ENCODE measurements at places on chromosomes 12 and 14.

- no peak for DNase-seq
Measured at GRCh38 chr12:78406828-78407227, 457.7 kb upstream of the SYT1 start.

DNA sequence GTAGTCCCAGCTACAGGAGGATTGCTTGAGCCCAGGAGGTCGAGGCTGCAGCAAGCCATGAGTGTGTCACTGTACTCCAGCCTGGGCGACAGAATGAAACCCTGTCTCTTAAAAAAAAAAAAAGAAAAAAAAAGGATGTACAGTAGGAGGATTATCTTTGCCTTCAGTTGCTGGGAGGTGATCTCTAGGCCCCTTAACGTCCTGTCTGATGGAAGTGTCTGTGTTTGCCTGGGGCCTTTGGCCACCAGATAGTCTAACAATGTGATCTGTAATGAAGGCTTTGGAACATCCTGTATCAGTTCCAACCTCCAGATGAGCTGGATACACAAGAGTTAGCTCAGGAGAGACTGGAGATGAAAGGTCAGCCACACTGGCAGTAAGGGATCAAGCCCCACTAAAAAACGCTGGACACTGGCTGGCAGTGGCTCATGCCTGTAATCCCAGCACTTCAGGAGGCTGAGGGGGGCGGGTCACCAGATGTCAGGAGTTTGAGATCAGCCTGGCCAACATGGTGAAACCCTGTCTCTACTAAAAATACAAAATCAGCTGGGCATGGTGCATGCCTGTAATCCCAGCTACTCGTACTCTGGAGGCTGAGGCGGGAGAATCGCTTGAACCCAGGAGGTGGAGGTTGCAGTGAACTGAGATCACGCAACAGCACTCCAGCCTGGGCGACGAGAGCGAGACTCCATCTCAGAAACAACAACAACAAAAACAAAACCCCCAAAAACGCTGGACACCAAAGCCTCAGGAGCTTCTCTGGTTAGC, 19.0 kb upstream of the HNF1A start:
- DNase-seq: no peak

DNA sequence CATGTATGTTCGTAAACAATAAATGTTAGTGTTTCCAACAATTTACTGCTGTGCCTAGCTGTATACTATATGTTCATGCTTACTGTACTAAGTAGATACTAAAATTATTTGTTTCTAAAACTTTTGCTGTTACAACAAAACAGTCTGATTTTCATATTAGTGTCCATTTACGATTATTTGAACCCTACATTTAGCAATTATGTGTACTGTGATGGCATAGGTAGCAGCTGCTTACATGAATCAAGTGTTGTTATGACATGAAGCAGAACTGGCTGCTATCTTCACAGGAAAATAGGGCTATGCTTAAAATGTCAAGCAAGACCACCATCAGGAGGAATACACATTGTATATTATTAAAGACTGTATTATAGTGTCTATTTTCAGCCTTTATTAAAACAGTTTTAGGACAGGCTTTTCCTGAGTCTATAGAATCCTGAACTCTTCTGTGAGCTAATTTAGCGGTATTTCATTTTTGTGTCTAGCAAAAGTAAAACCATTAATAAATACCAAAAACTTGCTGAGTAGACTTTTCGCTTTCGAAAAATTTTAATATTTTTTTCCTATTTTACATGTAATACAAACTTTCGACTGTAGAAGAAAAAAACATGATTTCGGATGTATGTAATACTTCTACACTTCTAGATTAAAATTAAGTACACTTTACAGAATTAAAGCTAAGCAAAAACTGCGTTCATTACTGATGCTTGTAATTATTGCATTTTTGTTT, 1.1 kb upstream of the WDR89 start:
- DNase-seq: no peak

DNA sequence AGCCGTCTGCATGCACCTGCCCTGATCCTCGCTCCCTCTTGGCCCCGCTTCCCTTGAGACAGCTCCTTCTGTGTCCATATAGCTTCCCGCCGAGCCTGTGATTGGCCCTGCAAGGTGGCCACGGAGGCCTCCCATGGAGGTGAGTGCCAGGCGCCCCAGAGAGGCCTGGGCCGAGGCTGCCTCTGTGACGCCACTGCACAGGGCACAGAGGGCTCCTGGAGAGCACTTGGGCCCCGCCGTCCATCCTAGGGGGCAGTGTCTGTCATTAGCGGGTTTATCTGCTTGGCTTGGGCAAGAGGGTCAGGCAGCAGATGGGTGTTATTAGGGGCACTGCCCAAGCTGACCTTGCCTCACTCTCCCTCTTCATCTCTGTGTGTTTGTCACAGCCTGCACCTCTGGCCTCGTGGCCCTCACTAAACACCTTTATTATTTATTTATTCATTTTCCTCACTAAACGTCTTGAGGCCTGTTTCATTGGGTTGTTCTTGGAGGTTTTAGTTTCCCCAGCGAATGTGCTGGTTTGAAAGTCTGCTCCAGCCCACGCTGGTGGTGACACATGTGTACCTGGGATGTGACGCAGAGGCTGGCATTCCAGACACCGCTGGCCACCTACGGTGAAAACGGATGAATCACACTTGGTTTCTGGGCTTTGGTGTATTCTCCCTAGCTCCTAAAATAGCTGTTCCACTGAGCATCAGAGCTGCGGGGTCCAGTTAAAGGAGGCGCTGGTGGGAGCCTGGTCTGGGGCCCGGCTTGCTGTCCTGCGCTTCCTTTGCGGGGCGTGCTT, 5.9 kb downstream of the ZFYVE21 start:
- DNase-seq: no peak

DNA sequence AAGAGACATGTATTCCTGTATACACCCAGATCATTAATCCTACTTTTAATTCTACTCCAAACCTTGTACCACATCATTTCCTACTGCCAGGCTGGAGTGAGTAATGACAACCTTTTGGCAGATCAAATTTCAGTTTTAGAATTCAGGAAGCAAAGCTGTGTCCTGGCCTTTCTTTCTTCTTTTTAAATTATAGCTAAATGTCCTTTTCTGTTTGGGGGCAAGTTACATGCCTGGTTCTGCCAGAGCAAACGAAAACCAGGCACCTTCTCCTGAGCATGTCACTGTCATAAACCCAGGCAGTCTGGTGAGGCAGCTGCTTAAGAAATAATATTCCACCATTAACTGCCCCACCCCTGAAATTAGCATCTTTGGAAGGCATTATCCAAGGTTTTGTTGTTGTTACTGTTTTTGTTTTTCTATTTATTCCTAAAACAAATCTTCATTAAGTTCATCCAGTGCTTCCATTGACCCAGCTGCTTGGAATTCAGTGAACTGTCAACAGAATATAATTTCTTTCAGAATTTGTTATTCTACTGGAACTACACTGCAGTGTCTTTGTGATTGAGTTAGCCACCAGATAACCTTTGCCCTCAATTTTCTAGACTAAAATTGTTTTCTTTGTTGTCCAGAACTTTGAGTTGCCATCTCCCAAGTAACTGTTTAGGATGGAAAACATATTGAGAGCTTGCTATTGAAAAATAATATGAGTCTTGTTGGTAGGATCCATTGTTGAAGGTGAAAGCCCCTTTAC, 33.2 kb downstream of the SAMD4A start:
- DNase-seq: peak; percentile 18

GRCh38 chr12:39329018-39329417, 113.9 kb downstream of the KIF21A start:
- no peak for DNase-seq

DNA sequence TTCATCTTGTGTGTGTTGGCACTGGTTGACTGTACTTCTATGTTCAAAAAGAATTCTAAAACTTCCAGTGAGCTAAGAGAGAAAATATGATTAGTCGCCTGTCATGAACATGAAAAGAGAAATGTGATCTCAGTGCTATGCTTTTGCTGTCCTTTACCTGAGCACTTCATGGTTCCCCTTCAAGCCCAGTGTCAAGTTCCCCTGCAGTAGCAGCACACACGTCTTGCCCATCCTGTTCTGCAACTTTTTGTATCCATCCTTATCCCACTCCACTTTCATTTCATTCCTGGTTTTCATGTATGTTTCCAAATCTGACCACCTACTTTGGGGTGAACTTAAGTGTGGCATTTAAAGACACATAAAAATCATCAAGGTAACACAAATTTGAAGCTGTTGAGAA, 848.0 kb upstream of the USP15 start:
- no peak for DNase-seq

- no peak for DNase-seq
Measured at GRCh38 chr12:1702713-1703112, 11.8 kb downstream of the ADIPOR2 start.

DNA sequence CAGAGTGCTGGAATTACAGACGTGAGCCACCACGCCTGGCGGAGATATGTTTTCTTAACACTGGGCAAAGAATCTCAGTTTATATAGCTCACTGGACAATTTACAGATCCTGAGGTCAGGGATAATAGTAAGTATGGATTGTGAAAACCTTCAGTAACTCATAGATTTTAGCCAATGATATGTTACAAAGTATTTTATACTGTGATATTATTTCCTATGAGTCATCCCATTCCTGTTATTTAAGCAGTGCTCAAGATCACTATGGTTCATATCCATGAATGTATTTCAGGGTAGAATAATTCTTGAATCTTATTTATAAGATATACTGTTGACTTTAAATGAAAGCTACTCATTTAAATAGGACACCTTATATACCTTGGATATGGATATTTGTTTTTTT, 107.2 kb downstream of the RAD51B start:
- DNase-seq: no peak

DNA sequence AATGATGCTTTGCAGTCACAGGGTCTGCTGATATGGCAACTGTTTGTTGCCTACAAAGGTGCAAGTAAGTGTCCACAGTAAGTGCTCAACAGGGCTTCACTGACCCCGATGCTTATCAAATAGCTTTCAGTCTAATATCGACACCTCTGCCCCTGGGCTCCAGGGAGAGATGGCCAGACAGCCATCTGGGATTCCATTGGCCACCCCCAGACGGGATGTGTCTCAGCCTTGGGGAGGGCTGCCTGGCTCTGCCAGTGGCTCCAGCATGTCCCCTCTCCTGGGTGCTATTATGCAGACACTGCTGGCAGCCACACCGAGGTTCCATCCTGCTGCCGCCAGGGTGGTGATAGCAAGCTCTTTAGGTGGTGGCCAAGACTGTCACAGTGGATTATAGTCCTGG, 57.4 kb downstream of the DGLUCY start:
- DNase-seq: no peak

DNA sequence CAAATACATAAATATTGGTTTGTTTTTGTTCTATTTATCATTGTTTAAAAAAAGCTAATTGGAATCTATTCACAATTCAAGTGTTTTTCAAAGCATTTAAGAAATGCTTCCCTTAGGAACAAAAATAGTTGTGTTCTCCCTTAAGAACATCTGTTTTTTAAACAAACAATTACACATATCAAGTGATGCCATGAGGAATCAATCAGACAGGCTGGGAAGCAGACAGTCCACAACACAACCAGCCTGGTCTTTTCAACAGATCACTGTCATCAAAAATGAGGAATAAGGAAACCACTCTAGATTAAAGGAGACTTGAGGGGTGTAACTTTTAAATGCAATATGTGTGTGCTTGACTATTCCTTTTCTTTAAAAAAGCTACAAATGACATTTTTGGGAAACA, 25.5 kb downstream of the GALC start:
- DNase-seq: no peak

DNA sequence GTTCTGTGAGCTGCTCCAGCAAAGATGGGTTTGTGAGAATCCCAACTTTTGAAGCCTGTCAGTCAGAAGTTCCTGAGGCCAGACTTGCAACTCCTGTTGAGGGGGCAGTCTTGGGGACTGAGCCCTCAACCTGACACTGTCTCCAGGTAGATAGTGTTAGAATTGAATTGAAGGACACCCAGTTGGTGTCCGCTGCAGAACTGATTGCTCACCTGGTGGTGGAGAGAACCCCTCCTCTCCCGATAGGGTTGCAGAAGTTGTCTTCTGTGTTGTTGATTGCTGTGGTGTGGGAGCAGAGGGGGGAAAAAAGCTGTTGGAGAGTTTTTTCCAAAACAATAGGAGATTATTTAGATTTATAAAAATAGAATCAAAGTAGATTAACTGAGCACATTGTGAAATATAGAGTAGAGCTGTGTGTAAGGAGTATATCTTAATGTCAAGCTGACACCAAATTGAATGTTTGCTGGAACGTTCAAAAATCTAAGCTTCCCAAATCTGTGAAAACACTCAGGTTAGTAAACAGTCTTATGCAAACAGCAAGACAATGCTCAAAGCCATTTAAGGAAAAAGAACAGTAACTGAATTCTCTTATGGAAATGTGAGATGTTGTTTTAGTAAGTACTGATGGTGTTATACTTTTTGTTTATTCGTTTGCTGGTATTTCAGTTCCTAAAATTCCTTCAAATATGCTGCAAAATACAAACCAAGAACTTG, 18.6 kb downstream of the HIF1A start:
- no peak for DNase-seq

- DNase-seq: no peak
Measured at GRCh38 chr12:92403210-92404175, 257.8 kb upstream of the BTG1 start.

GRCh38 chr12:7959701-7960121, 23.7 kb upstream of the SLC2A3 start:
- DNase-seq: no peak

DNA sequence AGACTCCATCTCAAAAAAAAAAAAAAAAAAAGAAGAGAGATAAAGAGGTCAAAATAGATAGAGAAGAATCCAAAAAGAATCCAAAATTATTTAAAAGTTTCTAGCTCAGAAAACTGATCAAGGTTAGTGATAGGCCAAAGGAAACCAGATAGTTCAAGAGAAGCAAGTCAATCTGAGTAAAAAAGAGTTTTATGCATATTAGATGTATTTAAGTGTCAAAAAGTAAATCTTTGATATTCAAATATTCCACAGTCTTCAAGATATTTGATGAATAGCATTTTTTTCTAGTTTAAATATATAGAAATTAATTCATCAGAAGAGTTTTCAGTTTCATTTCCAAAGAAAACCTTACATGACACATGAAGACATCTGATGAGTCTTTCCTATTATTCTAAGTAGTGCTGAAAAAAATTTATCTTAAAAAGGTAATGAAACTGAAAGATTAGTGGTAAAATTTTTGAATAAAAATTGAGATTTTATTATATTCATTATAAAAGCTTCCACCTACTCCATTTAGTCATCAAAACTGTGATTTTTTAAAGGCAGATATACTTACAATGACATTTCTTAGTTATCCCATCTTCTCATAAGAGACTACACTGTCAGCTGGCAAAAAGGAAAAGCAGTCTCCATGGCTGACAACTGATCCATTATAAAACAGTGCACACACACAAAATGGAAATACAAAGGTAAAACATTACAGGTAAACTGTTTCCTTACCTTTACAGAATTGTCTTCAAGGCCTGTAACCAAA, 68.6 kb downstream of the RPS6KA5 start:
- no peak for DNase-seq

GRCh38 chr14:30375296-30375892, 183.6 kb upstream of the G2E3 start:
- DNase-seq: peak; percentile 39

- DNase-seq: no peak
Measured at GRCh38 chr14:61476754-61477410, 155.5 kb downstream of the PRKCH start.

- no peak for DNase-seq
Measured at GRCh38 chr14:100892496-100893227, 10.9 kb downstream of the RTL1 start.

- DNase-seq: peak; percentile 91
Measured at GRCh38 chr12:3795492-3796133, 42.7 kb upstream of the CRACR2A start.
